Activated CD4-positive, alpha-beta memory T cell treated with anti-CD3 and anti-CD28 coated beads for 36 hours (primary cell): ENCODE measurements at places on chromosomes 3 and 15. TPM values are rescaled to one million over a fixed set of nuclear protein-coding genes. Genes with fewer than 3 reads are reported as not detected.

Gene TM4SF4
- total RNA-seq, result not detected

Gene GABRR3
- not detected for total RNA-seq

Gene SERPINI2
- total RNA-seq, result not detected

Gene CNBP
- total RNA-seq, result 342 TPM

Gene AP3B2
- 0.40 TPM for total RNA-seq

Gene HDC
- 0.87 TPM for total RNA-seq

Gene CHDH
- total RNA-seq, result 0.41 TPM

Gene CPLX3
- not detected for total RNA-seq

Gene PIAS1
- total RNA-seq, result 29.4 TPM

Gene ZBTB47
- total RNA-seq, result 1.1 TPM

Gene CFAP20DC
- total RNA-seq, result 2.4 TPM

Gene GOLGA8O
- total RNA-seq, result not detected

Gene SLC38A3
- not detected for total RNA-seq

Gene PATL2
- total RNA-seq, result 17.2 TPM

Gene MEX3B
- total RNA-seq, result 0.82 TPM

Gene CTXN2
- not detected for total RNA-seq

Gene APBA2
- total RNA-seq, result 6.4 TPM

Gene SPINT1
- total RNA-seq, result 13.1 TPM

Gene GOLGA8S
- 0.05 TPM for total RNA-seq

Gene RYR3
- not detected for total RNA-seq

DNA sequence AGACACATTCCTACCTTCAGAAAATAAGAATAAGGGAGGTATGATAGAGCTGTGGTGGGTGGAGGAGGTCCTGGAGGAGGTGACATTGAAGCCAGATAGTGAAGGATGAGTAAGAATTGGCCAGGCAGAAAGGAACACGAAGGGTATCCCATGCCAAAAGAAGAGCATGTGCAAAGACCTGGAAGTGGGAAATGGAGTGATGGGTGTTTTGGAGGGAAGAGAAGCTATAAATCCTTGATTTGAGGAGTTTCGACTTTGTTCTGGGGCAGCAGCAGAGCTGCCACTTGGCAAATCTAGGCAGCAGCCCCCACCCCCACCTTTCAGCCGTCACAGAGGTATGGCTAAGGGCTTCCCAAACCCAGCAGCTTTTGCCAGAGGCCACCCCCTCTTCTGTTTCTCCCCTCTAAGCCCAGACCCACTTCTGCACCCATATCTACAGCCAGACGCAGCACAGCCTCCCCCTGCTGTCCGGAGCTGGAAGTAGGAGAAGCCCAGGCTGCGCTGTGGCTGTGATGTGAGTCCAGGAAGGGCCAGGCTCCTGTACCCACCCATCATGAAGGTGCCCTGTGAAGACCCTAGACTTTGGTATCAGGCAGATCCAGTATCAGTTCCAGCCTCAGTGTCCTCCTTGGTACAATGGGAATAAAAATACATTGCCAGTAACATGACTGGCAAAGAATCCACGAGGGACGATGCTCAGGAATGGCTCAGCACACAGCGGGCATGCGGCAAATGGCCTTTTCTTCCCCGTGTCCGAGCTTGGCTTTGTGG, 188.7 kb upstream of the LINGO1 start:
- peak; percentile 52 for DNase-seq

DNA sequence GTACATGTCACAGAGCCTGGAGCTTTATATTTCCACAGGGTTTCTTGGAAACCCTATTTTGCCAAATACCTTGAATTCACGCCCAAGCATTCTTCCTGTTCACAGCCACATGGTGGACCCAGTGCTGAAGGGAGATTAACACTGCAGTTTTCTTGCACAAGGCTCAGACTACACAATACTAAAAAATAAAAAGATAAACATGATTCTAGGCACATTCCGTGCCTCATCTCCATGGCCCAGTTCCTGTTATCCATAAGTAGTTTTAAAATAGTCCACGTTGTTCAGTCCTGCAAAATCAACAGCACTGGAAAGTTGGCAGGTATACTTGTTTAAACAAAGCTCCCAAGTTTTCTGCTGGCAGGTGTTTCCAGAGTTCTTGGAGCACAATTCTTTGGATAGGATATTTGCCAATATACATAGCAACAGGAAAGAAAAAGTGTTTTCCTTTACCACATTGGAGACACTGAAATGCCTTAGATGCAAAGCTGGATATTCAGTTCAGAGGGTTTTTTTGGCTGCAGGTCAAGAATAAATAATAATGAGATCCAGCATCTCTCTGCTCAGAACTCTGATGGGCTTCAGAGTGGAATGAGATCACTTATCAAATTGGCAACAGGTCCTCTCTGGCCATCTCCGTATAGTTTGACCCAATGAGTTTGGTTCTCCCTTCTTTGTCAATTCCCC, 88.1 kb upstream of the TGFBR2 start:
- DNase-seq, result no peak

- DNase-seq, result no peak
Observed at GRCh38 chr3:123334056-123334455, 114.8 kb downstream of the ADCY5 start.

DNA sequence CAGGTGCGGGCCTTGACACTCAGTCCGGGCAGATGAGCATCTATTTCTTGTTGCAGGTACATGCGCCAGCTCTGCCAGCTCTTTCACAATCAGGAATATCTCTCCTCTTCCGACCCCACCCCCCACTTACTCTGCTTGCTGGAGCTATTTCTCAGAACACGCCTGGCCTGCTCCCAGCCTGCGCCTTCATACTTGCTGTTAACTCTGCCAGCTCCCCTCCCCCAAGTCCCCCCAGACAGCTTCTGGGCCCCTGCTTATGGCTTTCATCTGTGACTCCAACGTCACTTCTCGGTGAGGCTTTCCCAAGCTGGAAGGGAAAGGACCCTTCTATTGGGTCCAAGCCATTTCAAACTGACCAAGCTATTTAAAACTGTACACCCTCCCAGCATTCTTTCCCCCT, 15.2 kb downstream of the MAGEF1 start:
- DNase-seq, result no peak

GRCh38 chr15:91456251-91456718, 356.2 kb downstream of the SV2B start:
- no peak for DNase-seq

GRCh38 chr3:115996420-115997108, 373.3 kb downstream of the GAP43 start:
- no peak for DNase-seq

- no peak for DNase-seq
Observed at GRCh38 chr3:50167841-50168209, 12.7 kb downstream of the SEMA3F start.

- no peak for DNase-seq
Observed at GRCh38 chr3:9810846-9811245, 784 bp downstream of the TTLL3 start.

DNA sequence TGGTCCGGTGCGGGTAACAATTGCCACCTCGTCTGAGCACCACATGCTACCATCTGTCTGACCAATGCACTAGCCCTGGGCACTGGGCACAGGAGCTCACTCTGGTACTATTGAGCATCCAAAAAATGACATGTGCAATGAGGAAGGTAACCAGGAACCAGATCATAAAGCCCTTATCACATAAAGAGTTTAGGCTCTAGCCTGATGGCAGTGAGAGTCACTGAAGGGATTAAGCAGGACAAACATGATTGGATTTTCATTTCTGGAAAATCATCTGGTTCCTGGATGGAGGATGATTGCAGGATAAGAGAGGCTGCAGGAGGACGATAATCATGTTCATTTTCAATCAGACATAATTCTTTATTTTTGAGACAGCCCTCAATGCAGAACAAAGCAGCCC, 12.4 kb downstream of the NDUFB4 start:
- no peak for DNase-seq

- no peak for DNase-seq
Observed at GRCh38 chr3:55445551-55445950, 41.6 kb downstream of the WNT5A start.

DNA sequence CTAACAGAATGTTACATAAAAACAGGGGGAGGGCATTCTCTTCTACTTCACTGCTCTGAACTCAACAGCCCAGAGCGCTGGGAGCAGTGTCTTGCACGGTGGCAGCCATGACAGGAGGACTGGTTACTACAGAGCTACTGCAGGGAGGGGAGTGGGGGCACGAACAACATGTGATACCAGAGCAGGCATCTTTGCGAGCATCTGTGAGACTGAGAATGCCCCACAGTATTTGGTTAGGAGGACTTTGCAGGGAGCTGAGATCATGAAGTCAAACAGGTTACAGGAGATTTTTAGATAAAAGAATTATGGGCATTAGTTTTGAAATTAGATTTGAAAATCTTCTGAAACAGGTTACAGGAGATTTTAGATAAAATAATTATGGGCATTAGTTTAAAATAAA, 58.8 kb upstream of the GOLGA8B start:
- no peak for DNase-seq

GRCh38 chr3:142958707-142959106, 4.8 kb downstream of the PAQR9 start:
- peak; percentile 68 for DNase-seq

- no peak for DNase-seq
Observed at GRCh38 chr15:61155741-61156700, 73.1 kb downstream of the RORA start.

GRCh38 chr3:184349563-184350470, 11.6 kb downstream of the CLCN2 start:
- DNase-seq, result no peak

GRCh38 chr15:57752436-57752835, 45.9 kb downstream of the POLR2M start:
- DNase-seq, result no peak

DNA sequence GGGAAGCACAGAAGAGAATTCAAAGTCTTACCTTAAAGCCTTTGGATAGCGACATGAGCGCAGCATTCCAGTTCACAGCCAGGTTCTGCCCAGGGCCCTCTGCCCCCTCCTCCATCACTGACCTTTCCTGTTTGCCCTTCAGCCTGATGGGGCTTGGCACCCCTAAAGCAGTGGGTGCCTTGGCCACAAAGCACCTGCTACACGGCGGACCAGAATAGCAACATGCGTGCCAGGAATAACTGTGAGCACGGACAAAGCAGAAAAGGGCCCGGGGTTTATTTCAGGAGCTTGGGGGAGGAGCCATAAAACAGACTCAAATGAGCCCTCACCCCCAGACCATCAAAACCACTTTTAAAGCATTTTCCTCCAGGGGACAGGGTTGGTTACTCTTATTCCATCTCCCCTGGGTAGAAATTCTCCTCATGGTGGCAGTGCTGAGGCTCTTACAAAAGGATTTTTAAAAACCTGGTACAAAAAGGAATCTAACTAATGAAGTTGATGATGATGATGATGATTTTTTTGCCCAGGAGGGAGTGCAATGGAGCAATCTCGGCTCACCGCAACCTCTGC, 135.4 kb downstream of the KLF13 start:
- DNase-seq, result peak; percentile 8

GRCh38 chr3:45995236-45996192, at the start of gene FYCO1:
TSS of gene FYCO1 (minus strand) at chr3:45995824. CDS start at chr3:45984910, 10,914 bp downstream.
- DNase-seq, result peak; percentile 93

GRCh38 chr3:196631682-196632045, 7.8 kb upstream of the NRROS start:
- no peak for DNase-seq

GRCh38 chr15:64493641-64494040, 33.3 kb downstream of the ZNF609 start:
- no peak for DNase-seq

- DNase-seq, result no peak
Observed at GRCh38 chr3:155488671-155489070, 195.2 kb upstream of the STRIT1 start.

- DNase-seq, result no peak
Observed at GRCh38 chr3:35088943-35089342, 550.4 kb upstream of the ARPP21 start.

- DNase-seq, result no peak
Observed at GRCh38 chr3:196609805-196610515, 29.5 kb upstream of the NRROS start.

- DNase-seq, result no peak
Observed at GRCh38 chr3:71101014-71101413, 482.5 kb downstream of the FOXP1 start.

GRCh38 chr3:143605233-143605950, 242.9 kb downstream of the SLC9A9 start:
- no peak for DNase-seq

DNA sequence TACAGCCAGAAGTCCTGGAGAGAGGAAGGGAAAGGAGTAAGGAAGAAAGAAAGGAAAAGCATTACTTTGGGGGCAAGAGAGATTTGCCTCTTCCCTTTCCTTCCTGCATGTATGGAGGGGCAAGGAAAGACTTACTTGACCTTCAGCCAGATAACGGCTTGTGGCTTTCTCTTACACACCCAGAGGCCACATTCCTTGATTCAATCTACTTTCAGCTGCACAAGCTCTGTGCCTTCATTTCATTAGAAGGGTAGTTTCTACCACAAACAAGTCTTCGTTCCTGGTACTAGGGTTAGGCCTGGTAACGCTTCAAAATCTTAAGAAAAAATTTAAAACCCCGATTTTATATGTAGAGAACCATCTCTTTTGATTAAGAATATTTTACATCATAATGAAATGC, 835.9 kb downstream of the TUSC7 start:
- DNase-seq, result no peak

GRCh38 chr3:57009367-57009766, 51.1 kb upstream of the SPATA12 start:
- DNase-seq, result no peak

DNA sequence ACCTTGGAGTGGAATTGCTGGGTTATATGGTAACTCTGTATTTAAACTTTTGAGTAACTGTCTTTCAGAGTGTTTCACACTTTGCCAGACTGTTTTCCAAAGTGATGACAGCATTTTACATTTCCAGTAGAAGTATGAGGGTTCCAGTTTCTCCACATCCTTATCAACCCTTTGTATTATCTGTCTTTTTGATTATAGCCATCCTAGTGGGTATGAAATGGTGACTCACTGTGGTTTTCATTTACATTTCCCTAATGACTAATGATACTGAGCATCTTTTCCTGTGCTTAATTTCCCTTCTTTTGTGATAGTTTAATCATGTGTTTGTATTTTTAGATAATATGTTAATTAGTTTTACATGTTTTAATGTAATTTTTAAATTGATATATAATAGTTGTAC, 138.1 kb upstream of the DAZL start:
- no peak for DNase-seq

- DNase-seq, result peak; percentile 64
Observed at GRCh38 chr15:42608110-42608531, 32.7 kb downstream of the STARD9 start.

GRCh38 chr3:153357436-153357835, 195.4 kb downstream of the RAP2B start:
- DNase-seq, result no peak

- DNase-seq, result no peak
Observed at GRCh38 chr15:32041294-32041693, 11.0 kb downstream of the CHRNA7 start.

DNA sequence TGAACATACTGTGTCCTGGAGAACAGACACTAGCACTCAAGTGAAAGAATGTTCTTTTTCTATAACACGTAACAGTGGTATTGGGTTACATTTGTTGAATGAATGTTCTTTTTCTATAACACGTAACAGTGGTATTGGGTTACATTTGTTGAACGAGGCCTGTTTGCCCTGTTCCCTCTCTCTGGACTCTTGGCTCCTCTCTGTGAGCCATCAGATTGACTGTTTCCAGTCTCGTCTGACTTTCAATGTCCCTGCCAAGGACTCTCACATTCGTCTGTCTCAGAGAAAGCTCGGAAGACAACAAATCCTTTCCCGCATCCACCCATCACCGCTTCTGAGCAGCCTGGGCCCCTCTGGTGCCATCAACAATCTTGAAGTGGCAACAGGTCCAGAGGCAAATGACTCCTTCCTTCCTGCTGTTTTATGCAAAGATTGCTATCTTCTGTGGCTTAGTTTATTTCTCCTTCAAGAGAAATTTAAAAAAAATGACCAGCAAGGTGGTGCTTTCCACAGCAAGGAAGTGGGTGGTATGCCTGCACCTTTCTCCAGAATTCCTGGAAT, 8.0 kb downstream of the TMEM45A start:
- no peak for DNase-seq

- no peak for DNase-seq
Observed at GRCh38 chr3:53223025-53223424, 32.8 kb downstream of the TKT start.
